ENCODE measurements at places on chromosomes 16 and 17.

DNA sequence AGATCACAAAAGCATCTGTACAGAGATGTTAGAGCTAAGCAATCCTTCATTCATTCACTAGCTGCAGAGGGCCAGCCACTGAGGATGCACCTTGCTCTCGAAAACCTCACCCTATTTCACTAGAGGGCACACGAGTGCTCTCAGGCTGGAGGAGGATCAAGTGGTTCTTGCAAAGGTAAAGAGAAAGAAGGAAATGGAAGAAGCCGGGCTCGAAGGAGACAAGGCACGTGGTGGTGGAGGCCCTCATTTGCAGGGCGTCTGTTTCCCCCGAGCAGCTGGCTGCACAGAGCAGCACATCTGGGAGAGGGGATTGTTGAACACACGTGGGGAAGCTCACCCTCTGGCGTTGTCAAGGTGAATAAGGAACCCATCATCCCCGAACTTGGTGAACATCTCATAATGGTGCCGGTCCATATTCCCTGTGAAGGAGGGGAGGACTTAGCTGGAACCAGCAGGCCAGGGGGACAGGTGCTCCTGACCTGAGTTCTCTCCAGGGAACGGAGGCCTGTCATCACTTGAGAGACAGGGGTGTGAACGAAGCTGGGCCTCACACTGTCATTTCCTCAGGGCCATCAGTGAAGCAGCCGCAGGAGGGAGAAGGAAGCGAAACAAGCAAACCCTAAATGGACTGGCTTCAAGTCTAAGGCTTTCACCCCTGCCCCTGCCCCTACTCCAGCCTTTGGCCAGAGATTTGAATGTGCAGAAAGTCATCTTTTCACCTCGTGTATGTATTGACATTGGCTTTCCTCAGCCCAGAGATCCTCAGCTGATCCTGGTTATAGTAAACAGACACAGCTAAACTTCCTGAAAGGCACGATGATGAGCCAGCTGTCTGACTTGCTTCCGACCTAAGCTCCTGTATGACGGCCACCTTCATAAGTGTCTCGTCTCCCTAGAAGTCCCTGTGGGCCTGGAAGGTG, 27.6 kb downstream of the PRKAR1A start:
- no peak for DNase-seq

DNA sequence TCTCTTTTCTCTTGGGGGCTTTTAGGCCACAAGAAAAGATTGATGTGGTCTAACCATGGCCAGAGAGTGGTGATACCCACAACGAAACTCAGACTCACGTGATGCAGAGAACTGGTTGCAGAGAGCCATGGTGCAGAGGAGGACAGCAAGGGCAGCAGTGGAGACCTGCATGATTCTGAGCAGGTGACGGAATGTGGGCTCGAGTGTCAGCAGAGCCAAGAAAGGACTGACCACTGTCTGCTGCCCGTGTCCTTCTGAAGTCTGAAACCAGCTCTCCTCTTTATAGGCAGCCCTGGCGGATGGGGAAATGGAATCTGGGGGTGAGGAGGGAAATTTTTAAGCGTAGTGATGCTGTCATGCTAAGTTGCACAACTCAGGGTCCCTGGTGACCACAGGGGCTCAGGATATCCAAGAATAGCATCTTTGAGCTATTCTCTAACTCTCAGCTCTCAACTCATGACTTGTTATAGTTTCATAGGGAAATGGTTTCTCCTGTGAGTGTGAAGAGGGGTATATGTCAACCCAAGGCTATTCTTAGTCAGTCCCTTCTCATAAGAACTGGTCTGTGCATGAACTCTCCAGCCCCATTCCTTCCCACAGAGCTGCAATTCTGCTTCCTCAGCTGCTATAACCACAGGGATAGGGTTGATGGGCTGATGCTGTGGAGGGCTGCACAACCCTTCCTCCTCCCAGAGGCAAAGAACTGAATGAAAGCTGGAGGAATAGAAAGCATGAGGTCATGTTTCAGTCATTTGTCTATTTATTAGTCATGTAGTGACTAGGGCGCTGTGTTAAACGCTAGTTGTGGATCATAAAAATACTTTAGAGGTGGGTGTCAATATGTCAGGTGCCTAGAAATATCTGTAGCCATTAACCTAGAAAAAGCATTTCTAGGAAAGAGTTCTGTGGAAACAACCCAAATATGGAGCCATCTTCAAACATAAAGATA, at the start of gene CCL3:
CCL3 (minus strand) TSS at position 256 of the 949 bp plus-strand sequence; CDS start at position 171, 85 bp downstream.
- no peak for DNase-seq

DNA sequence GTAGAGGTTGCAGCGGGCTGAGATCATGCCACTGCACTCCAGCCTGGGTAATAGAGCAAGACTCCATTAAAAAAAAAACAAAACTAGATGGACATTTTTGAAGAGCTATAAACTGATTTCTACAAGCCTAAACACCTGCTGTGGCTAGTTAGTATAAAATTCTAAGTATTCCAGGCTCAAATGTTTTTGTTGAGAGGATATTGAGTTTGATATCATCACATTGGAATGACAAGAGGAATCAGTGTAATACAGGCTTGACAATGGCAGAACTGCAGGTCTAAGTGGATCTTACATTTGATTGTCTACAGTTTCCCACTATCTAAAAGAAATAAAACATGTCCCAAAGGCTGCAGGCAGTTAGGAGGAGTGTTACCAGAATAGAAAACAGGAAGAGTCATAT, 23.9 kb upstream of the DLX3 start:
- no peak for DNase-seq

- DNase-seq, result no peak
Observed at GRCh38 chr17:74785096-74785980, 9.2 kb upstream of the NAT9 start.

DNA sequence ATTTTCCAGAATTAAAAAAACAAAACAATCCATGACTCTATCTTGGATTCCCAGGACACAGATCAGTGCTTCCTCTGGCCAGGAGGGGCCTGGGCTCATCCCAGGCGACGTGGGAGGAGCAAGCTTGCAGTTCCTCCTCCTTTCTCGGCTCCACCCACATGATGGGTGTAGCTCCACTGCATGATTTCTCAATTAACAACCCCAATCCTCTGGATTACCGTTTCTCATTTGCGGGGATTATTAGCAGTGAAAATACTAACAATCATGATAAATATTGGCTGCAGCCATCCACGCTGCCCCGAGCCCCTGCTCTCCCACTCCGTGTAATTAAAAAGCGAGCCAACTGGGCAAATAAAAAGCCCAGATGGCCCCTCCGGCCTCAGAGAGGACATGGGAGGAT, 46.4 kb upstream of the SDK2 start:
- DNase-seq, result no peak

DNA sequence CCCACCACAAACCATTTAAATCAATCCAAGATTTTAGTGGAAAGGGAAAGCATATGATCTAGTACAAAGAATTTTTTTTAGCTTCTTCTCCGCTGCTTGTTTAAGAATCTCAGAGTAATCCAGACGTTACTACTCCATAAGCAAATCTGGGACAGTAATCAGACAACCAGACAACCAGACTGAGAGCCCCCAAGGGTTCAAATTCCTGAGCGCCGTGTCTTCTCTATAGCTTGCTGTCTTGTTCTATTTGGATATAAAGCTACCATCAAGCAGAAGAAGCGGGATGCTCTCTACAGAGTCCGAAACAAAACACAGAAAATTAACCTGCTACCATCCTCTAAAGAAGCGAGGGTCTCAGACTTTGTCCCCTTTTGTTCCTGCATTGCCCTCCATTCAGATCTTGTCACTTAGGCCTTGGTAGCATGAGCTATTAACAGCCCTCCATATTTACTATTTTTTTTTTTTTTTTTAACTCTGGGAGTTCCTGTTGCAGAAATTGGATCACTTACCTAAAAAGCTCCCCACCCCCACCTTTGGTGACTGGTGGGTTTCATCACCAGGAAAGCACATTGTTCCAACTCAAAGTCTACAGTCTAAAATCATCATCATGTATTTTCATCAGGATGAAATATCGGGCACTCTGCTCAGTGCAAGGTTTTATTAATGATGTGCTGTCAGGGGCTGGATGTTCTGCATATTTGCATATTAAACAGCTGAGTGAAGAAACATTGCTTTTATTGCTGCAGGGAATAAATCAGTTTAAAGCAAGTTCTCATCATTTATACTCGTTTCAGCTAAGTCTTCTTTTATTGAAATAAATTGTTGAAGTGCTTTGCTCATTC, 576.7 kb downstream of the WWOX start:
- DNase-seq, result no peak

DNA sequence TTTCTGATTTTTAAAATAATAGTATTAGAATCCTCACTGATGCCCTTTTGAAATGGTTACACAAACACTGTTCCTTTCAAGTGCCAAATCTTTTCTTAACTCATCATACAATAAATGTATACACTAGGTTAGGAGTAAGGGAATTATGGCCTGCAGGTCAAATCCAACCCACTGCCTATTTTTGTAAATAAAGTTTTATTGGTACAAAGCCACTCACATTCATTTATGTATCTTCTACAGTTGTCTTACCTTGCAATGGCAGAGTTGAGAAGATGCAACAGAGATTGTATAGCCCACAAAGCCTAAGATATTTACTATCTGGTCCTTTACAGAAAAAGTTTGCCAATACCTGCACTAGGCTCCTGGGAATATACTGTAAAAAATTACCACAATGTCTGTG, 47.8 kb downstream of the IKZF3 start:
- no peak for DNase-seq

DNA sequence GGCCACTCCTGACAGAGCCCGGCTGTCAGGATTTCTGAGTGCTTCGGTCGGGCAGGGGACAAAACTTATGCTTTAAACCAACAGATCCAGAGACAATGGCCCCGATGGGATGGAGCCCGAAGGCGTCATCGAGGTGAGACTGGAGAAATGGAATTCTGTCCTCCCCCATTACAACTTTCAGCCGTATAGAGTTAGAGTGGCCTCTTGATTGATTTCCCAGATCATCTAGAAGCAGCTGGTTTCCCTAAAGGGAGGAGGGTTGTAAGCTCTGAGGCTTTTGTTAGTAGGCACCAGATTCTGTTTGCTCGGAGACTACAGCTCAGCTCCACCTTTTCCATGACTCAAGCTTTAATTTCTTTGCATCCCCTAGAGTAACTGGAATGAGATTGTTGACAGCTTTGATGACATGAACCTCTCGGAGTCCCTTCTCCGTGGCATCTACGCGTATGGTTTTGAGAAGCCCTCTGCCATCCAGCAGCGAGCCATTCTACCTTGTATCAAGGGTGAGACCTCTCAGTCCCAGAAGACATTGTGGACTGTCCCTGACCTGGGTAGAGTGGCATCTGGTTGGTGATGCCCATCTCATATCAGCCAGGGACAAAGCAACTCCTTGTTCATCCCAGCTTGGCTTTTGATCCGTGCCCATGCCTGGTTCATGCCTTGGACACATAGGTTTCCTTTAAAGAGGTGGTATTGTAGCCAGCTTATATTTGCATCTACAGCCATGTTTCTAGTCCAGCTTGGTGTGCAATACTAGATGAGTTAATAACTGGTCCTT, 5.1 kb upstream of the CD68 start:
- DNase-seq, result no peak

DNA sequence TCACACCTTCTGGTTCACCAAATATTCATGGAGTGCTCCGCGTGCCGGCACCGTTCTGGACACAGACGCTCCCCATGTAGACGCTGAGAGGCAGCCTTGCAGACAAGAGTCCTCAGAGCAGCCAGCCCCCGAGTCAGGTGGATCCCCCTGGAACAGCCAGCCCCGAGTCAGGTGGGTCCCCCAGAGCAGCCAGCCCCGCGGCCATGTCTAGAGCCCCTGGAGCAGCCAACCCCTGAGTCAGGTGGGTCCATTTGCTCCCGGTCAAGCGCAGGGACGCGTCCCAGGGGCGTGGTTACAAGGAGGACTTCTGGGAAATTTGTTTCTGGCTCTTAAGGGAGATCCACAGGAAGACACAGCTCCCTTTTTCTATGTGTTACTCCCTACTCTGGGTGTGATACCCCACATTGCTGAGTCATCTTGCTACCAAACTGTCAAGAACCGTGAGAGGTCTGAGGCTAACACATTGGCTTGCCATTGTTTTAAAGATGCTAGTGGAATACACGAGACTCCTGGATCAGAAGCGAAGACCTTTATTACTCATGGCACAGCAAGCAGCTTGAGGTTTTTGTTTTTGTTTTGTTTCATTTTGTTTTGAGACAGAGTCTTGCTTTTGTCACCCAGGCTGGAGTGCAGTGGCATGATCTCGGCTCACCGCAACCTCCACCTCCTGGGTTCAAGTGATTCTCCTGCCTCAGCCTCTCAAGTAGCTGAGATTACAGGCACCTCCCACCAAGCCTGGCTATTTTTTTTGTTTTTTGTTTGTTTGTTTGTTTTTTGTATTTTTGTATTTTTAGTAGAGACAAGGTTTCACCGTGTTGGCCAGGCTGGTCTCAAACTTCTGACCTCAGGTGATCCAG, 43.3 kb upstream of the CBFA2T3 start:
- DNase-seq, result no peak

GRCh38 chr17:59521465-59522126, 43.8 kb upstream of the DHX40 start:
- DNase-seq, result peak; percentile 71

- no peak for DNase-seq
Observed at GRCh38 chr16:48110982-48111381, 44.8 kb downstream of the ABCC12 start.

Data from NCI-H1694 (cell line).